ENCODE measurements at places on chromosomes 13 and 19.

GRCh38 chr13:32019612-32020233, 11.9 kb upstream of the FRY start:
- no peak for DNase-seq

- no peak for DNase-seq
Observed at GRCh38 chr19:6238643-6239281, 41.0 kb downstream of the MLLT1 start.

- no peak for DNase-seq
Observed at GRCh38 chr13:35891507-35892441, 239.4 kb downstream of the DCLK1 start.

- DNase-seq: no peak
Observed at GRCh38 chr19:13646758-13647157, 117.6 kb upstream of the MRI1 start.

DNA sequence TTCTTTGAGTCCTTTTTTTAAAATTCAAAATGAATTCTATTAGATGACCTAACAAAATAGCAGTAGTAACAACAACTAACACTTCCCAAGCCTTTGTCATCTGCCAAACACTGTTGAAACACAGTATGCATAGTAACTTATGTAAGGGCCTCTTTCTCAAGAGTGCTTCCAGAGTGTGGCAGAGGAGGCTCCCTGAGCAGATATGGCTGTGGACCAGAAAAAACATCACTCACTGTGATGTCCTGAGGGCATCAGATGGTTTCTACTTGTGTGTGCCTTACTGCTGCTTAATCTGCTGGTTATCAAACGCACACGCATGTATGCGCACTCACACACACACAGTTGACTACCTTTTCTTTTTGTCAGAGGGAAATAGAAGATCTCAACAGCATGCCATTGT, 110.8 kb downstream of the DLEU7 start:
- no peak for DNase-seq

- no peak for DNase-seq
Observed at GRCh38 chr13:36030670-36031331, 100.4 kb downstream of the DCLK1 start.

DNA sequence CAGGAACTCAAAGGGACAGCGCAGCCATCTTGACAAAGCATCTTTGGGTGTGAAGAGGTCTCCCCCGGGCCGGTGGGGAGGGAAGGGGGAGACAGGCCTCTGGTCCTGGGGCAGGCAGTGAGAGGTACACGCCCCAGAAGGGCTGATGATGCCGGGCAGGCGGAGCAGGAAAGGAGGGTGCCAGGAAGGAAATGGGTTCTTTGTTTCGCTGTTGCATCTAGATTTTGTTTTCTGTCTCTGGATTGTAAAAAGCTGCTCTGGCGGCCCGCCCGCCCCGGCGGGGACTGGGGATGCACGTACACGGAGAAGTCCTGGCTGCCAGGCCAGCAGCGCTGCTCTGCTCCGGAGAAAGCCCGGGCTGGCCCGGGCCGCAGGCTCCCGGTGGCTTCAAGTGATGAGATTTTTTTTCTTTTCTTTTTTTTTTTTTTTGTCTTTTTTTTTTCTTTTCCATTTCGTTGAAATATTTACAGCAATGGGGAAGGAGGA, 13.2 kb upstream of the ASF1B start:
- DNase-seq: no peak

DNA sequence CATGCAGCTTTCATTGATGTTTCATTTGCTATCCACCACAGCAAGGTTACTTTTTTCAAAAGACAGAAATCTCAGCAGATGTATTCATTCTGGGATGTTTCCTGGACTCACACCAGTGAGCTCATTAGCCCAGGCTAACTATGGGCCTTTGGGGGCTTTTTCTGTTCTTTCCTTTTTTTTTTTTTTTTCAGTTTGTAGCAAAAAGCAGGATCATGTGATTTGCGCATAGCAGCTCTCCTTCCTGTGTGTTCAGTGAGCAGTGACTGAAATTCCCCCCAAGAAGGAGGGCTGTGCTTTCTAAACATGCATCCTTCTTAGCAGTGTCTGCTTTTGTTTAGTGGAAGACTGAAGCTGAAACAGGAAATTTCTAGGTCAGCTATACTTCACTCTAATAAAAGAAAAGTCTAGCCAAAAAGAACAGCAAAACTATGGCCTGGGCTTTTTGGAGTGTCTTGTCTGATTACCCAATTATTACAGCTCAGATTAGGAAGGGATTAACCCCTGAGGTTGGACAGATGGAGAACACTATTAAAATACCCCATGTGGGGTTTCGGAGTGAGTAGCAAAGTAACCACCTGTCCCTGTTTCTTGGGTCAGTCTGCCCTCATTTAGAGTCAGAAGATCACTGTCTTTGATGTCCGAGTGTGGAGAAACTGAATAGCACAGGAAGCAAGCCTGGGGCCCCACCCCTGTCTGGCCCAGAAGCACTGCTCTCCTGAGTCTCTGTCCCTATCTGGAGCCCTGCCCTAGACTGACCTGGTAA, 8.9 kb upstream of the AMER2 start:
- no peak for DNase-seq

DNA sequence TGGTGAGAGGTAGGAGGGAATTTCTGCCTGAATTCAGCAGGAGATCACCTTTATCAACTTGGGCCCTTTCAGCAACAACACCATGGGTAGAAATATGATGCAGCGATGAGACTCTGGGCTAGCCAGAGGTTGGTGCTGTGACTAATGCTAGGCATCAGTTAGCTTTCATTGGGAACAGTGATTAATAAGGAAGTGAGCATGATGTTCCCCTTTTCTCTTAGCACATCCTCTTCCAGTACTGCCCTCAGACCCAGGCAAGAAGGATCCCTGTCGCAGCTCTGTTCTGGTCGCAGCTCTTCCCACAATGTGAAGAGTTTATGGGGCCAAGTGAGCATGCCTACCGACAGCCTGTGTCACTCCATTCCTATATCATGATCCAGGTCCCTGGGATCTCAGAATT, 100.5 kb downstream of the FLT1 start:
- DNase-seq: no peak

DNA sequence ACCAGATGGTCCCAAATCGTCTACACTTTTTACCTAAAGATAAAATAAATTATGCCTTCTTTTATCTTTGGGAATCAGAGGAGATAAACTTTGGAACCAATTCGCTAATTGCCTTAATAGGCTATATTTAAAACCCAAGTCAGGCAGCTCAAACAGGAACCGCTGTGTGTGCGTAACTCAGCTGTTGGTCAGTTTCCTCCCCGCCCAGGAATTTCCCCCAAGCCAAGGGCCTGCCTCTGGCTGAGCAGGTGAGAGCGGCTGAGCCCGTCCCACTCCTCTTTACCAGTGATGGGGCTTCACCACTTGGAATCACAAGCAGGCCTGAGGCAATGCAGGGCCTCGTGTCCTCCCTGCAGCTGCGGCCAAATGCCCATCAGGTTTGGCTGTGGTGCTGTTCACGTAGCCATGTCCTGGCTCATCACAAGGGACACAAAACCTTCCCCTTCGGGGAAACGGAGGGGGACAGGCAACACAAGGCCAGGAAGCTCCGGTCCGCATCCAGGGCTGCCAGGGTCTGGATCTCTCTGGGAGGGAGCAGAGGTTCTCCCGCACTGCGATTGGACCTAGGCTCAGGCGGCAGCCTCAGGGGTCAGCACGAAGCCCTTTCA, 503 bp upstream of the SLC7A9 start:
- DNase-seq: no peak

DNA sequence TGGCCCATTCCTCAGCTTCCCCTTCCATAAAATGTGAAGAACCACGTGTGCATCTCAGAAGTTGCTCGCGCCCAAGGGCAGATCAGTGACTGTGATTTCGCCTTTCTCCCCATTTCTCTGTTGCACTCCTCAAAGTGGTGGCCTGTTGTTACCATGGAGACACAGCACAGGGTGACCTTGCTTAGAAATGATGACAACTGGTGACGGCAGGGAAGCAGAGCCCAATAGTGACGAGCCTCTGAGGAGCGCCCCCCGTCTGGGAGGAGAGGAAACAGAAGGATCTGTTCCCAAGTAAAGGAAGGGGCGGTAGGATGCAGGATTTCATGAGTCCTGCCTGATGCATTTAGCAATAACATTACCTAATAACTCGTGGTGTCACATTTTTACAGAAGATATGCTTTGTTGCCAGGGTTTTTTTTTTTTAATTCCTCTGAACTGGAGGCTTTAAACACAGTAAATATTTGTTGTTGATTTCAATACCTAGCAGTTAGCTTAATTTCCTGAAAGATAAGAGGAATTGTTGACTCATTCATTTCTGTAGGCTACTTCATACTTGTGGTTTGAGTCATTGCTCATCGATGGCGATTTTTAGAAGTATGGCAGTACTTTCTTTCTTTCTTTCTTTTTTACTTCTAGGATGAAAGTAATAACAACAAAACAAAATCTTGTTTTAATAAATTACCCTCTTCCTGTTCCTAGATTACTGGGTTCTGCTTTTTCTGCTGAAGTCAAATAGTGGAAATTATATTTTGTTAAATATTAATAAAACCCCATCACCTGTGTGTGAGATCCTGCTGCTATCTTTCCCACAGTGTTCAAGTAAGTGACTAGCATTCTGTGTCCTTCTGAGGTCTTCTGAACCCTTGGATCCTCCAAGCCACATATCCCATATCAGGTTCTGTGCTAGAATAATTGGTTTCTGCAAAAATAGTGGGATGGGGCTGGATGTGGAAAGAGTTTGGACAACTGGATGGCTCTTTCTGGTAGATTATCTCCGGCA, 36.0 kb downstream of the MBNL2 start:
- DNase-seq: no peak

- no peak for DNase-seq
Observed at GRCh38 chr19:15702534-15702930, 25.3 kb upstream of the OR10H2 start.

GRCh38 chr19:48613852-48614435, 932 bp downstream of the FAM83E start:
- no peak for DNase-seq

- DNase-seq: no peak
Observed at GRCh38 chr19:1361601-1362386, 21.9 kb upstream of the NDUFS7 start.

DNA sequence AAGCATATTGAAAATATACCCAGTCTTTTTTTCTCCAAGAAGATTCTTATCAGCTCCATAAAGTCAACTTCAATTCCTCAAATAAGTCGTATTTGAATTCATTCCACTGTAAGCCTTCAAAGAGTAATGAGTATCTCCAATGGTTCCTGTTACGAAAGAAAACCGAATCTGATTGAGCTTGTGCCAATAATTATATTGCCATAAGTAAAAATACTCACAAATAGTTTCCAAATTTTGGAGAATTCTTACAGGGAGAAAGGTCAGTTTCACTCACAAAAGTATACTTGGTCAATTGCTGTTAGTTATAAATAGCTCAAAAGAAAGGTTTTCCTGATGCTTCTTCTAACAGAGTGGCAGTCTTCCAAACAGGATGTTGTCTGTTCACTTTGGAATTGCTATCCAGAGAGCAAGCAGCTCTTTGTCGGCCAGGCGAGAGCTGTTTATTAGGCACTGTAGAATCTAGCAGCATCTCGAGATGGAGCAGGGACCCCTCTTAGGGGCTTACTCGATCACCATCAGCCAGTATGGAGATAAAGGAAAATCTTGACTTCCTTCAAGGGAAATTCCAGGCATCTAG, 13.5 kb downstream of the ERICH4 start:
- no peak for DNase-seq

DNA sequence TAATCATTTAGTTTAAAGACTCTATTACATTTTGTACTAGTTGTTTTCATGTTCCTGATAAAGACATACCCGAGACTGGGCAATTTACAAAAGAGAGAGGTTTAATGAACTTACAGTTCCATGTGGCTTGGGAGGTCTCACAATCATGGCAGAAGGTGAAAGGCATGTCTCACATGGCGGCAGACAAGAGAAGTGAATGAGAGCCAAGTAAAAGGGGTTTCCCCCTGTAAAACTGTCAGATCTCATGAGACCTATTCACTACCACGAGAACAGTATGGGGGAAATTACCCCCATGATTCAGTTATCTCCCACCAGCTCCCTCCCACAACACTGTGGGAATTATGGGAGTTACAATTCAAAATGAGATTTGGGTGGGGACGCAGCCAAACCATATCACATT, 129.2 kb downstream of the PAN3 start:
- DNase-seq: no peak

DNA sequence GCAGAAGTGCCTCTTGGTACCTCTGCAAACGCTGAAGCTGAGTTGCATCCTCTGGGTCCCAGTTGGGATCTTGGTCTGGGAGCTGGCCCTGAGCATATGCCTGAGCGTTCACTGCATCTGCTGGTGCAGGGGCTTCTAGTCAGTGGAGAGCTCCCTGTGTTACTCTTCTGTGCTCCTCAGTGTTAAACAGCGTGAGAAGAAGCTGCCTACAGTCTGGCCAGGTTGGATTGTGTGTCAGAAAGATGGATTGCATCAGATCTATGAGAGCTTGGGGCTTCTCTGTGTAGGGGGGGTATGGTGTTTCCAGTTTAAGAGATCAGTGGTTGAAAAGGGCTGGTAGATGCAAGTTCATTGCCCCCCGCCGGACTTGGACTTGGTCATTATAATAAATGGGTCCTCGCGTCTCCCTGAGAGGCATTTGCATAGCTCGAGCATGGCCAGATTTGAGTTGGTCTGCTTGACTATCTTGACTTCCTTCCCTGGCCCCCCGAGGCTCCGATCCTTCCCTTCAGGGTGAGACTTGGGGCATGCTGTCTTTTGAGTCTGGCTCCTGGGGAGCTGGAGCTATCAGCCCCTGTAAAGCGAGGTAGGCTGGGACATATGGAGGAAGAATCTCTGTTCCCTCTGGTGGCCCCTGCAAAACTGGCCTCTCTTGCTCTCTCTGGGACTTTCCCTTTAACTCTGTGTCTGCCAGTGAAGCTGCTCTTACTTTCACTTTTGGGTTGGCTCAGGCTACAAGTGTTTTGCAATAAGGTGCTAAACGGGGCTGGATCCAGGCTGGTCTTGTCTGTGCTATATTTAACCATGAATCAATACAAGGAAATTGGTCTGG, 52.9 kb downstream of the OR10H4 start:
- no peak for DNase-seq

DNA sequence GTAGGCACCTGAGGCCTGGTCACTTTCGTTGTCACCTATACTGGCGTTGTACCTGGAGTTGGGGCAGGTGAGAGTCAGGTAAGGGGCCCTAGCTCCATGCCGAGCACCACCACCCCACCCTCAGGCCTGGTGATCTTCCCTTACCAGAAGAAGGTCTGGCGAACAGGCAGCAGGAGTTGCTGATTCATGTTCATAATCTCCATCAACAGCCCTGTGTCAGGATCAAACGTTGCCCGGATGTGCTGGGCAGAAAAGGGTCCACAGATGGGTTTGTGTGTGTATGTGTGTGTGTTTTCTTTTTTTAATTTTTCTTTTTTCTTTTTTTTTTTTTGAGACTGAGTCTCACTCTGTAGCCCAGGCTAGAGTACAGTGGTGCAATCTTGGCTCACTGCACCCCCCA, 14.3 kb downstream of the MAN2B1 start:
- DNase-seq: no peak

GRCh38 chr19:56109226-56109625, 11.9 kb downstream of the ZNF787 start:
- DNase-seq: no peak

- no peak for DNase-seq
Observed at GRCh38 chr13:23671377-23671776, 101.2 kb downstream of the TNFRSF19 start.

Measured in activated gamma-delta T cell (primary cell).